Naive thymus-derived CD4-positive, alpha-beta T cell (primary cell): ENCODE measurements at places on chromosomes 1 and 21. TPM values are rescaled to one million over a fixed set of nuclear protein-coding genes. Genes with fewer than 3 reads are reported as not detected.

DNA sequence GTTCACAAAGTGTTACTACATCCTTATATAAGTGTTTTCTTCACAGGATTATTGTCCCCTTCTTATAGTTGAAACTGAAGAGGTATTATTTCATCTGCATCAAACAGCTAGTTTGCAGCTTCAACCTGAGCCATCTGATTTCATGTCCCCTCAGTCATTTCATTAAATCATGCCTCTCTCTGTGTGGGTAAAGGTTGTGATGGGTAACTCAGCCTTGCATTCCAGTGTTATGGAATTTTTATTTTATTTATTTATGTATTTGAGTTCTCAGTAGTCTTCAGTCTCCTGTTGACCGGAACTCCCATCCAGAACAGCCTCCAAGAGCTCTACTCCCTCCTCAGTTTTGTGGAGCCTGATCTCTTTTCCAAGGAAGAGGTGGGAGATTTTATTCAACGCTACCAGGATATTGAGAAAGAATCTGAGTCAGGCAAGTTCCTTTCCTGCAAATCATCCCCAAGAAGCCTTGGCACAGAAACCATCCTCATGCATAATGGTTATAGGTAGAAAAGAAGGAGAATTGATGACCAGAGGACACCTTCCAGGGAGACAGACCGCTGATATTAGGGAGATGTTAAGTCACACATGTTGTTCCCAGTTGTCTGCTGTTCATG lies 21.8 kb downstream of the CHD1L start:
- DNase-seq, result no peak

ZBTB8A gene
- total RNA-seq, result not detected

CNR2 gene
- 2.8 TPM for total RNA-seq

IGSF3 gene
- not detected for total RNA-seq

DISC1 gene
- total RNA-seq, result 30.9 TPM

DNA sequence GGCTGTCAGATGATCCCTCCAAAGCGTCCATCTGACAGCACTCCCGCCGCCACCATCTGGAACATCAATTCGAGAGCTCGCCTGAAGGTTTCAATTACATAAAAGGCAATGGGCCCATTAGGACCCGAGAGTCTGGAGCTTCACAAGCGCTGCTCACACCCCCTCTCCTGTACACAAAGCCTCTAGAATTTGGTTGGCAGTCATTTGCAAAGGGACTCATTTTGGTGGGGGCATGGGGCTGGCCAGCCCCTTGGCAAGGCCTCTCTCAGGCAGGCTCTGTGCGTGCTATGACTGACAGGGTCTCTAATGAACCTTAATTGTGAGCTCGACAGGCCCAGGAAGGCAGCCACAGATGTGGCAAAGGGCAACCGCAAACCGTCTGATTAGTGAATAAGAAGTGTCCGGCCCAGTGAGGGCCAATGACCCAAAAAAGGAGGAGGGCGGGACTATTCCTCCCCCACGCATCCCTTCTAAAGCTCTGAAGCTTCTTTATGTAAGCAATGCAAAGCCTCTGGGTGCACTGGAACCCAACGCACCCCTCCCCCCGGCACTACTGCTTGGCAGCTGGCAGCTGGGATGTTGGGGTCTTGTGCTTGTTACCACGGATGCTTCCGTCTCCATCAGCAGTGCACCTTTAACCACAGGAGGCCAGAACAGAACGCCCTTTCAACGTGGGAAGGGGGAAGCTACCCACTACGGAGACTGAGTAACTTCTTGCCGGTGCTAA lies 79.4 kb downstream of the CAPZB start:
- no peak for DNase-seq

- no peak for DNase-seq
These were observed 19.0 kb downstream of the TMEM63A start for GRCh38 chr1:225863167-225863566.

IVL gene
- total RNA-seq, result not detected

DNA sequence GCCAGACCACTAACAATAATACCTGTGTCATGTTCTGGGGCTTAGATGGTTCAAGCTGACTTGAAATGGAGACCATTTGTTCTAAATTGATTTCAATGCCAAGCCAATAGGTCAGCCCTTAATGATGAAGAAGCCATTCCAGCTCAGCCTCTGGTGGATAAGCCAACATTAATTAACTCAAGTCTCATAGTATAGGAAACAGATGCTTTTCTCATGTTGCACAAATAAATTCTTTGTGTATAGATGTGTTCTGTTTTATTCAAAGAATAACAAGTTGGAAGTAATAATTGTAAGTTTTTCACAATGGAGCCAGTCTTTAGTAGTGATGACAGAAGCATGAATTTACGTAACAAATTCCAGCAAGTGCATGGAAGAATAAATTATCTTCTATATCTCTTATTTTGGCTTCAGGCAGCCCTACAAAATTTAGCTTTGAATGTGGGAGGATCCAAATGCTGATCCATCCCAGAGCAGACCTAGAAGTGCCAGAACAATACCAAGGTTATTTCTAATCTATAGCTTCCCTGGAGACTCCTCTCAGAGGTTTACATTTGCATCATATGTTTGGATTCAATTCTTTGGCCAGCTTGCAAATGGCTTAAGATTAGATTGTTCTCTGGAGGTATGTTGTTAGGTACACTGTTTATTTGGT lies 42.2 kb upstream of the C1orf105 start:
- DNase-seq, result no peak

- DNase-seq, result no peak
These were observed 113.7 kb upstream of the WARS2 start for GRCh38 chr1:119254067-119254720.

DNA sequence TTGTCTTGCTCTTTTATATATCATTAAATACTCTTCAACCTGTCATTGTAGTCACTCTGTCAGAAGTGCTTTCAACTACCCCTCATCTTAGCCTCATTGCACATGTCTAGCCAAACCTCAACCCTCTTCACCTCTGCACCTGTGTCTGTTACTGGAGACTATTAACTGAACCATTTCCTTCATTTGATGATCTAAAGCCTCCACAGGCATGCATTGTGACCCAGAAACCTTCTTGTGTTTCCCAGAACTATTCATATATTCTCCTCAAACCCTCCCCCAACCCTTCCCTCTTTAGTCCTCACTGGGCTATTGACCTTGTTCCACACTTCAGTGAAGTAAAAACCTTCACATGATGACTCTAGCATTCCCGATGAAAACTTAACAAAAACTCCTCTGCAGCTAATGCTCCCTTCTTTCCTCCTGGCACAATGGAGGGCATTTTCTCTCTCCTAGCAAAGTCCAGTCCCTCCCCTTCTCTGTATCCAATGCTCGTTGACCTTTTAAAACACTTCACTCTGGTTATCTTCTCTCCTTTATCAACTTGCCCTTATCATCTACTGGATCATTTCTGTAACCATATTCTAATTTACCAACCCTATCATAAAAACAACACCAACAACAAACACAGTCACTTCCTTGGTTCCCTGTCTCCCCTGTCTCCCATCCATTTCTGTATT lies 86.1 kb downstream of the BACH1 start:
- DNase-seq, result no peak

DNA sequence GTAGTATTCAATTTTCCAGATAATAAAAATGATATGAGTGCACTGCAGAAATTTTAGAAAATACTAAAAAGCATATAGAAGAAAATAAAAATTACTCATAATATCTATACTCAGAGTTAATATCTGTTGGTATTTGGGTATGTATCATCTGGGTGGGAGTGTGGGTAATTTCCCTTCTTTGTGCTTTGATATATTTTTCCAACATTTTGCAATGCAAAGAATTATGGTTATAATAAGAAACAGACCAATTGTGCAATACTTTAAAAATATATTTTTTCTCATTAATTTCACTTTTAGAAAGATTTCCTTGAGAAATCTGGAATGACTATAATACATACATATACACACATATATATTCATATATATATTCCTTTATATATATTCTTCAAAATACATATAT lies 665.7 kb downstream of the ADGRL2 start:
- DNase-seq, result no peak

TEDDM1 gene
- not detected for total RNA-seq

SLC35D1 gene
- total RNA-seq, result 25.3 TPM

GRCh38 chr1:46522184-46522968 lies 29.1 kb downstream of the KNCN start:
- DNase-seq, result peak; percentile 33

DNA sequence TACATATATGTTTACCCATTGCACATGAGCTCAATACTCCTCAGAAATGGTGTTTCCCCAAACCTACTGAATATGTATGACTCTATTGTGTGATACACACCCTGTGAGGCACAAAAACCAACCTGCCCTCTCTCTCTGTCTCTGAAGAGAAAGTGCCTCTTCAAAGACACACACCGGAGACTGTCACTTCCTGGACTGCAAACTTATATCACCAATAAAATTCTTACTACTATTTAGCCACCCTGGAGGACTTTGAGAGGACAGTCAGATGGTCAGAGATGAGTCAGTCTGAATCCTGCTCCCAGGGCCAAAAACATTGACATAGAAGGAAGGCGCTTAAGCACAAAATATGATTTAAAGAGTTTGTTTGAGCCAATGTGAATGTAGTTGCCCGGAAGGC lies 110.4 kb downstream of the PPIAL4G start:
- DNase-seq, result peak; percentile 70

GRCh38 chr1:57632401-57632800 lies 208.5 kb upstream of the DAB1 start:
- DNase-seq, result no peak
